ENCODE measurements at places on chromosomes 11 and 22.

GRCh38 chr11:125372088-125372487 is 124.0 kb downstream of the FEZ1 start:
- no peak for DNase-seq

DNA sequence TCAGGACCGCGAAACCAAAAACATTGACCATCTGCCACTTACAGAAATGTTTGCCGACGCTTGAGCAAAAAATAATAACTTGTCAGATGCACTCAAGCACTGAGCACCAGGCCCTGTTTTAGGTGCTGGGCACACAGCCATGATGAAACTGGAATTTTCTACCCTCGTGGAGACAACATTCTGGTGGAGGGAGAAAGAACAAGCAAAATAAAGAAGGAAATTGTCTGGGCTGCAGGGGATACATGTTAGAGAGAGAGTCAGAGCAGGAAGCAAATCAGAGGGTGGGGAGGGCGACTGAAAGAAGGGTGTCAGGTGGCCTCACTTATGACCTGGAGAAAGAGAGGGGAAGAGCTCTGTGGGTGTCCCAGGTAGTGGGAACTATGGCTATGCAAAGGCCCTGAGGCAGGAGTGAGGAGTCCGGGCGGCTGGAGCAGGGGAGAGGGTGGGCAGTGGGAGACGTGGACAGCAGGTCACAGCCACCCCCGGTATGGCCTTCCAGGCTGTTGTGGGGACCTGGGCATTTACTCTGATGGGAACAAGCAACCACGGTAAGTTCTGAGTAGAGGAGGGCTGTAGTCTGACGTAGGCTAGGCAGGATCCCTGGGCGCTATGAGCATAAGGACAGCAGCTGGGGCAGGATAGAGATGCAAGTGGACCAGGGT is 78.8 kb downstream of the MYEOV start:
- no peak for DNase-seq

DNA sequence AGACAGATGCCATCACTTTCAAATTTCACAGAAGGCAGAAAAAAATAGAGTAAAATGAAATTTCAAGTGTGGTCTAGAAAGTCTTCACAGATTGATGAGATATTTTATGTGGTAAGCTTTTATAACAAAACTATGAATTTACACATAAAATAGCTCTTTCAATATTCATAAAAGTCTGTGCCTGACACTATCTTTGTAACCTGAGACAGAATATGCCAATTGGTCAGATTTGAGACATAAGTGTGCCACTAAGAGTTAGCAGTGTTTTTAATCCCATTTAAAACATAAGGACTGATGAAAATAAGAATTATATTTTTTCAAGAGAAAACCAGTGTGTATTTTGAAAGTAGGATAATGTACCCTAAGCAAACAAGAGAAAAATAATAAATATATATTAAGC is 769.5 kb upstream of the LUZP2 start:
- DNase-seq = no peak

DNA sequence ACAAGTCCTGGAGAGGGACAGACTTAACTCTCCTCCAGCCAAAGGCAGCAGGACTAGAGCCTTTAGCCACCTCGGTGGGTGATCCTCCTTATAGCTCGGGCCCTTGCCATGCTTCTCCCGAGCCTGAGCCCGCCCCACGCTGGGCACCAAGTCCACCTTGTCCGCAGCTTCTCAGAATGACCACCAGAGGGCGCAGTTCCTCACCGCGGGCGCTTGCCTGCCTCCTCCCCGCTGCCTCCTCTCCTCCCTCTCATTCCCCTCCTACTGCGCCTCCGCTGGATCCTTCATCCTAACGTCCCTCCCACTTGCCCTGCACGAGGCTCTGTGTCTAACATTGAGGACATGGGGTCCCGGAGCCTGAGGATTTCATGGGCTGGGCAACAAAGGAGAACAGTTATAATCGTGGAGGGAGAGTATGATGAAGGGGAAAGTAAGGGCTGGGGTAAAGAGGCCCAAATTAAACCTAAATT is 11.3 kb upstream of the MOGAT2 start:
- peak; percentile 43 for DNase-seq

DNA sequence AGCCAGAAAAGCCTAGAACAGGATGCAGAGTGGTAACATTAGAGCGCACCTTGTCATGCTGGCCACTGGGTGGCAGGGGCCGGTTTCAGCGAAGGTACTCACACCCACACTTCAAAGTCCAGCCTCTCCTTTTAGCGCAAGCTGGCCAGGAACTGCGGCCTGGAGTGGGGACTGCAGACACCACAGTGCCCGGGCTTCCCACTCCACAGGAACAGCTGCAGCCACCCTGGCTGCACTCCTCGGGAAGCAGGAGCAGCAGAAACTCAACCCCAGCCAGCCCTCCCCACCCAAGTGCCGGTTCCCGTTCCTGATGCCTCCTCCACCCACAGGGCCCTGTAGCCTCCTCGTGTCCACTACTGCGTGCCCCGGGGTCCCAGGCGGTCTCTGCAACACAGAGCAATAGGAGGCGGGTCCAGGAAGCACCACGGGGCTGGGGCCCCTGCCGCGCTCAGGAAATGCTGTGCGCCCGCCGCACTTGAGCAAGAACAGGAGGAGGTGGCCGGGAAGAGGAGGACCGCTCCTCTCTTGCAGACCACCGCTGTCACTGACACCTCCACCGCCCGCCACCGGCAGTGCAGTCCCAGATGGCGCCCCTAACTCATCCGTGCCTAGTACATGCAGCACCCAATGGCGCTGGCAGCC is 2.2 kb downstream of the RFPL2 start:
- peak; percentile 18 for DNase-seq

DNA sequence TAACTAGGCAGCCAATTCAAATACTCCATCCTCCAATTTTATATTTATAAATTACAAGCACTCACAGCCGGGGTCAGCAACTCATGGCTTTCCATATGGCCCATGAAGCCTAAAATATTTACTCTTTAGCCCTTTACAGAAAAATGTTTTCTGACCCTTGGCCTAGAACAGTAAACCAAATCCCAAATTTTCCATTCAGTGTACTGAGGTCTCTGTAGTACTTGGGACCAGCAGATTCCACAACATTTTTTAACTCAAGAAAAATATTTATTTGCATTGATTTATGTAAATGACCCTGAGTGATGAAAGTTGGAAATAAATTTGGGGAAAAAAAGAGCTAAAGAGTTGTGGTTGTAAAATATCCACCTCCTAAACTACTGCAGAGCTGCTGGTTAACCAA is 82.6 kb downstream of the SLC1A2 start:
- no peak for DNase-seq

GRCh38 chr22:42760806-42761565 is 40.3 kb upstream of the A4GALT start:
- DNase-seq = no peak

GRCh38 chr11:115678942-115679341 is 174.7 kb upstream of the CADM1 start:
- no peak for DNase-seq

GRCh38 chr11:36622431-36623136 is 24.5 kb upstream of the RAG2 start:
- no peak for DNase-seq

DNA sequence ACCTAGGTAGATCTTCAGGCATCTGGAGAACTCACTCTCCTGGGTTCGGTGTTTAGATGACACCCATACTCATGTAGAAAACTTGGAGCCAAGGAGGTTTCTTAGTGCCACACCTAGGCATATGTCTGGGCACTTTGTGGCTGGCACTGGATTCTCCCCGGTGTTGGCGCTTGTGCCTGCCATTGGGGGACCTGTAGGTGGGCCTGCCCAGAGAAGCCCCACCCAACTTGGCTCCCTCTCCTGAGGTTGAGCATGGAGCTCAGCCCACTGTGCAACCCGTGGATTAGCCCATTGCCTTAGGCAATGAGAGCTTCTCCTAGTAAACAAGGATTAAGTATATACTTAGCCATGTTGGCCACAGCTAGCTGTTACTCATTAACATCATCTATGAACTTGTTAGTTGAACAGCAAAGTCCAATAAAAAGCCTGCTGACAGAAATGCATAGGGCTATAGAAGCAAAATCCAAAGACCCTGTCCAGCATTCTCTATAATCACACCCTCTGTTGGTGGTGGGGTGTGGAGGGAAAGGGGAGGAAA is 335.5 kb upstream of the CHORDC1 start:
- no peak for DNase-seq

- no peak for DNase-seq
Measured at GRCh38 chr11:116540645-116541304, 232.0 kb downstream of the BUD13 start.

GRCh38 chr11:2783536-2784082 is 83.8 kb upstream of the KCNQ1OT1 start:
- no peak for DNase-seq
